Head of caudate nucleus (tissue), 42 donors: ENCODE measurements at places on chromosomes 11 and 22.

GRCh38 chr11:44338698-44339529 is 29.0 kb upstream of the ALX4 start:
- no peak for DNase-seq

- DNase-seq, result peak; percentile 67
Measured at GRCh38 chr11:1837171-1838076, 1.4 kb upstream of the TNNI2 start.

GRCh38 chr22:41801147-41801819 is 804 bp downstream of the CCDC134 start:
- no peak for DNase-seq

DNA sequence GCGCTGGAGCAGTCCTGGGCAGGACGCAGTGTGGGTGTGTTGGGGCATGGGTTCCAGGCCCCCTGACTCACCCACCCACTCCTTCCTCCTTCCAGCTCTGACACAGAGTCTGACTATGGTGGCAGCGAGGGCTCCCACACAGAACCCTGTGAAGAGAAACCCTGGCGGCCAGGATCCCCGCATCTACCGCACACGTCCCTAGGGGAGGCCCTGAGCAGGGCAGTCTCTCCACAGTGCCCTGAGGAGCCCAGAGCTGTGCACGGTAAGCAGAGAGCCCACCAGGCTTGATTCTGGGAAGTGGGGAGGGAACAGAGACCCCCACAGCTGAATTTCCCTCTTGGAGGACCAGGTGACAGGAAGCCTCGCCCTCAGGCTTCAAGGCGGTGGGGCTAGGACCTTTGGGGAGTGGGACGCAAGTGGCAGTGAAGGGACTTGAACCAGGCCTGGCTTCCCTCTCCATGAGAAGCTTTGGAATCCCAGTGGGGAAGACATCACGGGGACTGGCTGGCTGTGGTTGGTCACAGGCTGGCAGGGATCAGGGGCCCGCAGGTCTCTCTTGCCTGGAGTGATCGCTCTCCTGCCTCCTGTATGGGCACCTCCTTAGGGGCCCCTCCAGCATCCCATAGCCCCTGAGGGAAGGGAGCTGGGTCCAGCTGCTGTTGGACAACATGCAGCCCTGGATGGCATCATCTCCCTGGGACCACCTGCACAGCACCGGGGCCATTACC is 96.4 kb upstream of the PARVA start:
- no peak for DNase-seq
